ENCODE measurements at places on chromosomes 2 and 18.

- no peak for DNase-seq
Measured at GRCh38 chr18:48904091-48904490, 46.7 kb downstream of the SMAD7 start.

- DNase-seq, result no peak
Measured at GRCh38 chr18:62045316-62045715, 141.5 kb downstream of the PIGN start.

- no peak for DNase-seq
Measured at GRCh38 chr2:152542337-152542994, 174.8 kb downstream of the PRPF40A start.

GRCh38 chr18:62659698-62660097, 55.6 kb upstream of the PHLPP1 start:
- no peak for DNase-seq

- peak; percentile 30 for DNase-seq
Measured at GRCh38 chr18:6414118-6414722, 491 bp downstream of the L3MBTL4 start.

GRCh38 chr2:66446941-66447340, 12.0 kb downstream of the MEIS1 start:
- no peak for DNase-seq

DNA sequence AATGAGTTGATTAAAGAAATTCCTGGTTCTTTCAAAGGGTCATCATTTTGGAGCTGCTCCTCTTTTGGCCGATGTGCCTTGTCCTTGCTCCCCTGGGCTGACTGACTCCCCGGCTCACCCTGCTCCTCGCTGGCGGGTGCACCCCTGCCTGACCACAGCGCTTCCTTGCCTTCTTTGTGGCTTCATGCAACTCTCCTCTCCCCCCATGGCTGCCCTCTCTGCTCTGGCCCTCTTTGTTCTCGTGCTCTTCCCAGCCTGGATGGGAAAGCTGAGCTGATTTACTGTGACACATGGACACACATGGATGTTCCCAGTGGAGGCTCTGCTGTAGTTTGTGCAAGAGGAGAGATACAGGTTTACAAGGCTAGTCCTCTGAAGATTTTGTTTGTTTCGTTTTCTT, 234.6 kb downstream of the HAUS1 start:
- DNase-seq, result no peak

DNA sequence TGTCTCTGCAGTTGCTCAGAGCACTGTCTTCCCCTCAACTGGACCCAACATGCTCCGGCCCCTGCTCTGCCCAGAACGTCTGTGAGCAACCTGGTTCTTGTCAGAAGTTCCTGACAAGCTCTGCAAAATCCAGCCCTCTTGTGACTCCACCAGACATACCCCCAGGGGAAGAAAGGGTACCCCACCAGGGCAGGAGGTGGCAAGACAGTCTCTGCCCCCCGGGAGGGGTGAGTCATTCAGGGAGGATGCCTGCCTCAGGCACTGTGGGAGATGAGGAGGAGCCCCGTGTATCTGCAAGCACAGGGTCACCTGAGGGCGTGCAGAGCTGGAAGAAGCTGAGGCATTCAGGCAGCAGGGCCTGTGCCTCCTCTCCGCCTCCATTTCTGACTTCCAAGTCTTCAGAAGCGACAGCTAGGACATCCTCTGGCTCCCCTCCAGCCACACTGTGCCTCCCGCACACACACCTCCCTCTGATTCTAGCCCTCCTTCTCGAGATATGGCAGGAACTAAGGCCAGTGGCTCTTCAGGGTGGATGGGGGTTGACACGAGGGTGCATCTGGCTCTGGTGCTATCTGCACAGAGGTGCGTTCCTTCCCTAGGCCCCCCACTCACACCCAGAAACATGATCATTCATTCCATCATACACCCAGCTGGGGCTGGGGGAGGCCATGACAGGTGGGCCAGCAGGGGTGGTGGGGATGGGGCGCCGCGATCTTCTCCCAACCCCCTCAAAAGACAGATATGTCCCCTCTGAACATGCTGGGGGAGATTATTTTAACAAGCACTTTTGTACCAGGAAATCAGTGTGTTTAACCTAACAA, 222.2 kb downstream of the CYP26B1 start:
- no peak for DNase-seq

DNA sequence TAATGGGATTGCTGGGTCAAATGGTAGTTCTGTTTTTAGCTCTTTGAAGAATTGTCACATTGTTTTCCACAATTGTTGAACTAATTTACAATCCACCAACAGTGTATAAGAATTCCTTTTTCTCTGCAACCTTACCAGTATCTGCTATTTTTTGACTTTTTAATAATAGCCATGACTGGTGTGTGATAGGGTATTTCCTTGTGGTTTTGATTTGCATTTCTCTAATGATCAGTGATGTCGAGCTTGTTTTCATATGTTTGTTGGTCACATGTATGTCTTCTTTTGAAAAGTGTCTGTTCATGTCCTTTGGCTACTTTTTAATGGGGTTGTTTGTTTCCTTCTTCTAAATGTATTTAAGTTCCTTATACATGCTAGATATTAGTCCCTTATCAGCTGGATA, 322.3 kb downstream of the CDH2 start:
- DNase-seq, result no peak

Data from activated T-cell treated with anti-CD3 and anti-CD28 coated beads for 48 hours (primary cell).